ENCODE measurements at places on chromosomes 12 and 14.

DNA sequence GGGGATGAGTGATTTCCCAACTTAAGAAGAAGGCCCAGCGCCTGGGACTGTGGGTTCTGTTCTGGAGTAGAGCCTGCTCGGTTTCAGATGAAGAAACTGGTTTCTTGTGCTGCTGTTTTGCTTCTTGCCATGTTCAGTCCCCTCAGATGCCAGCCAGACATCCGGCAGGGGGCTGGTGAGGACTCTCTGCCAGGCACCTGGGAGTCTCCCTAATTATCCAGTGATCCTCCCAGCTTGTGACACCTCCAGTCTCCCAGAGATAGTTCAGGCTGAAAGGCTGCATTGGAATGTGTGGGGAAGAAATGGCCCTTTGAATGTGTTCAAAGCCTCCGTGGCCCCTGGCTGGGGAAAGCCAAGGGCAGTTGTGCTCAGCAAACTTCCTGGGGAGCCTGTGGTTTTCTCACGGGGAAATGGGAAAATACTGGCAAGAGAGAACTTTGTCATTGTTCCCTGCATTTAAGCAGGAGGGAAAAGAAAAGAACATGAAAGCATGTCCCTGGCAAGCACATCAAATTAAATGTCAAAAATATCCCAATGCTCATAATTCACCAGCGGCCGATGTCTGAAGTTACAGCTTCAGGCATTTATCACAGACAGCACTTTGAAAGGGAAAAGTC, 8.5 kb upstream of the SERPINA12 start:
- DNase-seq, result no peak

GRCh38 chr14:24053548-24054323, 1.9 kb downstream of the CARMIL3 start:
- DNase-seq, result no peak

GRCh38 chr14:94474581-94475031, 1.4 kb downstream of the SERPINA9 start:
- no peak for DNase-seq

- no peak for DNase-seq
Observed at GRCh38 chr12:75974323-75975187, 57.0 kb downstream of the PHLDA1 start.

DNA sequence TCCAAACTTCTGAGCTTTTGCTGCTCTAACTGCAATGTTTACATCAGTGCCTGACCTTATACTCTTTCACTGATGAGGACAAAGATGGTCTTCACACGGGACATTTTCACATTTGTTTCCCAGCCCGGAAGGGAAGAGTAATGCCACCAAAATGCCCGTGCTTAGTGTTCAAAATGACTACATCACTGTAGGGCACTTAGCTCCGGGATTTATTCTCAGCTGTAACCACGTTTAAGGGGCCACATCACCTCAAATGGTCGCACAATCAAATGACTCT, 2.9 kb downstream of the GSG1 start:
- DNase-seq, result no peak

- no peak for DNase-seq
Observed at GRCh38 chr14:30443368-30444007, 115.5 kb upstream of the G2E3 start.

GRCh38 chr14:20556500-20557211, 4.2 kb downstream of the RNASE9 start:
- DNase-seq, result no peak

DNA sequence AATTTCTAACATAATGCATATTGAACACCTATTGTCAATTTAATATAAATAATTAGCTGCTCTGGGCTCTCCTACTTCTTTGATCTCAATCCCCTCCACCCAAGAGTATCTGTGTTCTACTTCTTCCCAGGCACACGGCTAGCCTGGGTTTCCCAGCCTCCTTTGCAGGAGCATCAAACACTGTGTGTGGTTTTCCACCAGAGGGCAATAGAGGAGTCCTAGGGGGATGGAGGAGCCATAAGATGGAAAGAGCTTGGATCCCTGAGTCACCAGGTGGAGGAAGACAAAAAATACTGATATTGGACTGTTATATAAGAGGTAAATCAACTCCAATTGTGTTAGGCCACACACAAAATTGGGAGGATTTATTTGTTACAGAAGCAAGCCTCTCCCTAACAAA, 333.7 kb downstream of the GLT1D1 start:
- no peak for DNase-seq

Measured in thoracic aorta (tissue), 2 donors.